ENCODE measurements at places on chromosomes 2 and 18.

DNA sequence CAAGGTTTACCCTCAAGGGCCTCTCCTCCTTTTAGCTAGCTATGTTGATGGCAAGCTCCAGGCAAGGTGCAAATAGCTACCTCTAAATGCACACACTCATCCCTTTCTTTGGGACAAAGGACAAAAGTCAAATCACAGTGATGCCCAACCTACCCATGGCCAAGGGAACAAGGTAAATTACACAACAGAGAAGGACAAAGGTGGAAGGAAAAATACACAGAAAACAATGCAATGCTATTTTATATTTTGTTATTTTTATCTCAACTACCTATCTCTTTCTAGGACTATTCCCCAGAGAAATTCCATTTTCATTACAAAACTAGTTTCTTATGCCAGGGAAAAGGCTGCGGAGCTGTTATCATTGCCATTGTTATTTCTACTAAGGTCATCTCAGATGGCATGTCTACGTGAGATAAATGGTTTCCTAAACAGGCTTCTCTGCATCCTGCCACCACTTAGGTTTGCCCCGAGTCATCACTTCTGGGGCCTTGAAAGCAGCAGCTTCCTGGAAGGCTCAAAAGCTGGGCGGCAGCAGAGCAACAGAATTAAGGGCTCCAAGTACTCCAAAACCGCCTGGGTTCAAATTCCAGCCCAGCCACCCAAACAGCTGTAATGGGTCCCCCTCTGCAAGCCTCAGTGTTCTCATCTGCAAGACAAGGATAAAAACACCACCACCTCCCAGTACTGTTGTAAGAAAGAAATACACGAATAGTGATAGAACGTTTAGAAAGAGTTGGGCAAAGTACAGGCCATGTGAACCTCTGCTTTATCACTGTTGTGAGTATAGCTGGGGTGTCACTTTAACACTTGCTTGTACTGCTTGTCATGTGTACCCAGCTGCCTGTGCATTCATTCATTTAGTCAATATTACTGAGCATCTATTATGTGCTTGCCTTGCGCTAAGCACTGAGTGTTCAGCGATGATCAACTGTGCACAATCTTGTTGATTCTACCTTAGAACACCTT is 20.9 kb downstream of the BCL2 start:
- DNase-seq, result no peak

DNA sequence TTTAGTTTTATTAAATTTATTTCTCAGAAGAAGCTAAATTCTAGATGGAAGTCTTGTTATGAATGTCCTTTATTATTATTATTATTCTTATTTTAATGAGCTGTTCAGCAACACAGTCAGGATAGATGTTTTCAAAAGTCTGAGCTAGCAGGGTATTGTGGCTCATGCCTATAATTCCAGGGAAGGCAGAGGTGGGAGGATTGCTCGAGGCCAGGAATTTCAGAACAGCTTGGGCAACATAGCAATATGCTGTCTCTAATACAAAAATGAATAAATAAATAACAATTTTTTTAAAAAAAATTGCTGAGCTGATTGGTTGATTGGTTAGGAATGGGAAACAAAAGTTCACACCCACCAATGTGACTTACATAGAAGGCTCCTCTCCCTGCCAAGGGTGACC is 274.1 kb upstream of the CYRIA start:
- DNase-seq, result no peak

GRCh38 chr18:46877329-46877987 is 39.8 kb downstream of the PIAS2 start:
- DNase-seq, result no peak

GRCh38 chr2:227430639-227431038 is 41.3 kb upstream of the AGFG1 start:
- DNase-seq, result no peak

DNA sequence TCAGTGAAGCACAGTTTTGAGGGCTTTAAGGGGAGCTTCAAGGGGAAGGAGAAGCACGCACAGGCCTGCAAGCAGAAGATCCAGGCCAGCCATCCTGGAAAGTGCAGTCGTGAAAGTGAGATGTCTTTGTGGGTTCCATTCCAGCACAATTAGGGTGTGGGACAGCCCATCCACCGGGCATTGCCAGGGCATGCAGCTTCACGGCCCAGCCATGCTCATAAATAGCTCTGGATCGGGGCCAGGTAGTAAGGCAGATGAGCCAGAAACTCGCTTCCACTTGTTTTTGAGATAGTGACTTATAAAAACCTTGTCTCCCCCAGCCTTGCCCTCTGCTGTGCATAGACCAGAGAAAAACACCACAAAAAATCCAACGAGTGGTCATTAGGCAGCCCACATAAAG is 21.0 kb downstream of the KDSR start:
- no peak for DNase-seq

DNA sequence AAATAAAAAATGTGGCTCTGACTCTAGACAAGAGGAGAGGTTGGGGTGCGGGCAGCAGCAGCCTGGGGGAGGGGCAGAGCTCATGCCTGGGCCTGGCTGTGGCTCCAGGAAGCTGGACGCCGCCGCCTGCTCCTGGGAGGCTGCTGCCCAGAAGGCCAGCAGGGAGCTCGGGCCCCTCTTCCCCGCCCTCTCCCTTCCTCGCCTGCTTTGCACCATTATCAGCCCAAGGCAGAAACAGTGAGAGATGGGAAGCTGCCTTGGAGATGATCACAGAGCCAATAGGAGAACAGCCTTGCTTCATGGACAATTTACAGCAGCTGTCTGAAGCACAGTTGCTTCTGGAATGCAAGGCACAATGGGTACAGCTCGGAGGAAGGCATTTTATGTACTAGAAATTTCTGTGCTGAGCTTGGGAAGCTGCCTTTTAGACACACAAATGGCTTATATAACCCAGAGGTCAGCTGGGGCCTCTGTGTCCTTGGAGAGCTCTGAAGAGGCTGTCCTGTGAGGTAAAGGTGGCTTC is 55.3 kb upstream of the AFF3 start:
- DNase-seq, result no peak

DNA sequence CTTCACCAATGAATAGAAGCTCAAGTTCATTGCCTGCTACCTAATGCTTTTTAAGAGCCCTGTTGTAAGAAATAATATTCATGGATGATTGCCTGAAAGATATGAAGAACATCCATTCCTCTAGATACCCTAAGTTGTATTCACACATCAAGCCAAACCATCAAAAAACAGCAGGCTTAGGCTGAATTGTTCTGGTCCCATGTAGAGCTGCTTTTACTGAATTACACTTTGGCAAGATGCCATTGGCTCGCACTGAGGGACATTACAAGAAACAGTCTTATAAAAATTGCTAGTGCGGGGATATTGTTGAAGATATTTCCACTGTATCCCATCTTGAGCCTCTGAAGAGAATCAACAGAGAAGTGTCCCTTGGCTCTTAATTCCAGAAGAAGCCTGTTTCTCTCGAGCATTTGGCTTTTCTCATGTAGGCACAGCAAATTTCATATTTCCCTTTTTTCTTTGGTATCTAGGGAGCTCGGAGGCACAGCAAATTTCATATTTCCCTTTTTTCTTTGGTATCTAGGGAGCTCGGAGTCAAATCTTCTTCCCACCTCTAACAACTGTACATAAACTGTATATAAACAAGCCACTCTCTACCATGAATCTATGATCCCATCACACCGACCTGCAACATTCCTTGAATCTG is 107.5 kb downstream of the COLEC12 start:
- no peak for DNase-seq

DNA sequence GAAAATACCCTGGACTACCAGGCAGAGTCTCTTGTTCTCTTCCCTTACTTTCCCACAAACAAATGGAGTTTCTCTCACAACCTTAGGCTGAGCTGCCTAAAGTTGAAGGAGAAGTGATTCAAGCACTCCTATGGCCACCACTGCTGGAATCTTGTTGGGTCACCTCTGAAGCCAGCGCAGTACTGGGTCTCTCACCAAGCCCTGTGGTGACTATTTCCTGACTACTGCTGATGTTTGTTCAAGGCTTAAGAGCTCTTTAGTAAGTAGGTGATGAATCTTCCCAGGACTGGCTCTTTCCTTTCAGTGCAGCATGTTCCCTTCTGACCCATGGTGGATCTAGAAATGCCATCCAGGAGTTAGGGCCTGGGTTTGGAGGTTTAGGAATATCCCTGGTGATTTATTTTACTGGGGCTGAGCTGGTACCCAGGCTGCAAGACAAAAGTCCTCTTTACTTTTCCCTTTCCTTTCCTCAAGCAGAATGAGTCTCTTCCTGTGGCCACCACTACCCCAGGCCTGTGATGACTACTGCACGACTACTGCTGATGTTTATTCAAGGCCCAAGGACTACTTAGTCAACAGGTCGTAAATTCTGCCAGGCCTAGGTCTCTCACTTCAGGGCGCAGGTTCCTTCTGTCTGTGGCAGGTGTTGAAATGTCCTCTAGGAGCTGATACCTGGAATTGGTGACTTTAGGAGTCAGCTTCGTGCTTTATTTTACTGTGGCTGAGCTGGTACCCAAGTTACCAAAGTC is 121.8 kb downstream of the SLC4A10 start:
- DNase-seq, result no peak

DNA sequence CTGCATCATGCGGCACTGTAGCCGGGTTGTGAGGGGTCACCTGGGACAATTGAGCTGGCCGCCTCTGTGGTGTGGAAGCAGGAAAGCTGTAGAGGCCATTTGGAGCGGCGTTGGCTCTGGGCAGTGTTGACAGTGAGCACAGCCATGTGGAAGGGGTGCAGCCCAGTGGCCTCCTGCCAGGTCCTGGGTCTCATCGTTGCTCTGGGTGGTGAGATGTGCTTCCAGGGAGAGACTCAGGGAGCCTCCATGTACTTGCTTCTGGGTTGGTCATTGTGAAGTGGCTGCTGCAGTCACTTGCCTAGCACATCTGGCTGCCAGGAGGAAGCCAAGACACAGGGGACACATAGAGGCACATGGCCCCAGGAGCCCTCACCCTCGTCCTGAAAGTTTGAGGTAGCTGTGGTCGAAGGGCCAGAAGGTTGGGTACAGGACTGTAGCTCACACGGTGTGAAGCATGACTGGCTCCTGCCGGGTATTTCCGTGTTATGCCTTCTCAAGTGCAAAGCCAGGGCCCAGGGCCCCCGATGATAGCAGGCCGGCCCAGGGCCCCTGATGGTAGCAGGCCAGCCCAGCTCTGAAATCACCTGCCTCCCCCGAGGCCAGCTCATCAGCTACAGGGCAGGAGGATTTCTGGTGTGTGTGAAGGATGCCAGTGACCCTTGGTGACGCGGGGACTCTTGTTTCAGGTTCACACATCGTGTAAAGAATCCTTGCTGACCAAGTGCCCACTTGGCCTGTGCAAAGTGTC is 82.6 kb downstream of the DGKD start:
- no peak for DNase-seq

DNA sequence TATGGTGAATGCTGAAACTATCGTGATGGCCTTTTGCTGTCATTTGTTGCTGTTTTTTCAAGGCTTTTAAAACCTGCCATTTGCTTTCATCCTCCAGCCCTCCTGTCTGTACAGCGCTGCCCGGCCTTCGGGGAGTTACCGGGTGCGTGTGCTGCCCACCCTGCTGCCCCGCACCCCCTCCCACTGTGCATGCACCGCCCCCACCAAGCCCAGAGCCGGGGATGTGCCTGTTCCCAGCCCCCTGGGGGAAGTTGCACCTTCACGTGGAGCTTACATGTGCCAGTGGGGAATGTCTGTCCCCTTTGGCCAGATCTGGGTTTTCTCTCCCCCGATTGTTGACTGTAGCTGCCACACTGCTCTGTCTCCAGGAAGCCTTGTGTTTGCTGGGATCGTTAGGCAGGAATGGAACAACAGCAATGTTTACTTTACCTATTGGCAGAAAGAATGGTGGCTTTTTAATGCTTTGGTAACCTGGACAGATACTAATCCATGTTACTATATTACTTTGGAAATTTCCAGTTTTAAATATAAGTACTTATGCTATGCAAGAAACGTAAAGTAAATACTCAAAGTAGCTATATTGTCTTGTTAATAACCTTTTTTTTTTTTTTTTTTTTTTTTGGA is 64.8 kb upstream of the RBM44 start:
- no peak for DNase-seq

DNA sequence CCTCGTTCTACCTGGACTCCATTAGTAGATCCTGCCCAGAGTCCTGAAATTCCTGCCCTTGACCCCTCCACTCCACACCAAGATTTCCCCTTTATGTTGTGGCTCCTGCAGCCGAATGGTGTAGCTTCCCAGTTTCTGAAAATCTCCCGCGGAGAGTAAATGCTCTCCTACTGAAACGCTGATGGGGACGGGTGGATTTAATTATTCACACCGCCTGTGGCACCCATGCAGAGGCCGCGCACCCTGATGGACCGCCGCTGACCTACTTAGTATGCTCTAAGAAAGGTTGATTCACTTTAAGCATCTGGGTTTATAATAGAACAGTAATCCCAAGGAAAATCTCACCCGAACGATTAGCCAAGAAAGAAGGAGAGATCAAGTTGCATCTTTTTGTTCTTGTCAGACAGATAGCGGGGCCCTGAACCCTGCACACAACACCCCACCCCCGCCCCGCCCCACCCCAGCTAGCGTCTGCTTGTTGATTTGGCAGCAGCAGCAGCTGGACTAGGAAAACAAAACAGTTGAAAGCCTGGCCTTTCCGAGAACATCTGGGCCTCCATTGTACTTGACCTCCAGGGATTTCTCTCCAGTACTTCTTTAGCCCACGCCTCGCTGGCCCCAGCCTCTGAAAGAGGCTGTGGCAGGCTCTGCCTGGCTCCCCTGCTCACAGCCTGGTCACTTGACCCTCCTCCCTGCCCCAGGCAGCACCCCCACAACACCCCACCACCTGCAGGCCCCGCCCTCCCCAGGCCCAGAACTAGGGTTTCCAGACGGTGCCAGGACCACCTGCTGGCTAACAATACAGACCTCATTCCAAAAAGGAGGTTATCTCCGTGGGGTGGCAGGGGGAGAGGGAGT is 53.6 kb downstream of the DPYSL5 start:
- DNase-seq, result no peak

DNA sequence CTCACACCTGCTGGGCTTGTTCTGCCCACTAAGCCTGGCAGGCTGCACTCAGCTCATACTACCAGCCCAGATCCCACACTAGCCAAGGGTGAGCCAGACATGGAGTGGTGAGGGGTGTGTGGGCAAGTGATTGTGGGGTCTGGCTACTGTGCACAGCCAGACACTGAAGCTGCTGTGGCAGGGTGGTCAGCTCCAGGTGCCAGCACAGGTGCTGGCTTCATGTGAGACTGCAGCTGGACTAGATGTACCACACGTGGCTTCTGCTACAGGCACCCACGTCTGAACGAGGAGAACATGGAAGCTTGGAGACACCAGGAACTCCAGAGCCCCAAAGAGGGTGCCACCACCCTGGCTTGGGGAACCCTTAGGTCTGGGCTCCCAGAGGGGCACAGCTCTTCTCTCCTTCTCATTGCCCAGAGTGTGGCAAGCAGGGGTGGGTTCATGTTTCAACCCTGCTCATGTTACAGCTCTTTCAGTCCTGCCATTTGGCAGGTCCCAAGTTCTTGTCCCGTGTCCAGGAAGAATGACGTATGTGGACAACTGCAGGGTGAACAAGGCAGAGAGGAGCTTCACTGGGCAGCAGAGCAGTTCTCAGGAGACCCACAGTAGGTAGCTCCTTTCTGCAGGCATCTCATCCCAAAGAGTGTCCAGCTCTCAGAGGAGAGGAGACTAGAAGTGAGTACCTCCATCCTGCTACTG is 1624.2 kb upstream of the TMEFF2 start:
- DNase-seq, result no peak

GRCh38 chr2:26568076-26568890 is 72.9 kb downstream of the CIB4 start:
- no peak for DNase-seq

All from stimulated activated CD8-positive, alpha-beta memory T cell treated with anti-CD3 and anti-CD28 coated beads, Interleukin-7, amount 100 ng/mL, for 1 hour (primary cell).